Coronary artery (tissue), 2 donors: ENCODE measurements at places on chromosomes 12 and 14.

GRCh38 chr14:72409047-72409446 is 476.8 kb downstream of the RGS6 start:
- DNase-seq = no peak

DNA sequence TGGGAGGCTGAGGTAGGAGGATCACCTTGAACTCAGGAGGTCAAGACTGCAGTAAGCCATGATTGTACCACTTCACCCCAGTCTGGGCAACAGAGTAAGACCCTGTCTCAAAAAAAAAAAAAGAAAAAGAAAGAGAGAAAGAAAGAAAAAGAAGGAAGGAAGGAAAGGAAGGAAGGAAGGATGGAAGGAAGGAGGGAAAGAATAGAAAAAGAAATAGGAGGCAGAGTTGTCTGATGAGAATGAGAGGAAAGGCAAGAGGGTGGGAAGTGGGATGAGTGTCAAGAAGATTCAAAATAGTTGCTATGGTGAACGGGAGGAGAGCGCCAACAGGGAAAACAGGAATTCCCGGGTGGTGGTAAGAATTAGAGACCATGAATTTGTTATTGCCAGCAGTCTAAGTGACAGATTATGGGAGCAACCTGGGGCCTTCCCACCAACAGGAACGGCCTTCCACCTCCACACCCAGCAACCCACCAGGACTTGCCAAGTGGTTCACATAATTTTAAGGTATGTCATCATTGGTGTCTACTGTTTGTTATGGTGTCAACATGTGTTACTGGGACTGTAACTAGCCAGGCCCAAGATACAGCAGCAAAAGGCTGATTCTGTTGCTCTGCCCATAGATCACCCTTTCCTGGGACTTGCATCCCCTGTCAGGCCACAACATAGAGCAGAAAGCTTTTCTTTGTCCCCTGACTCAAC is 36.1 kb upstream of the C12orf76 start:
- no peak for DNase-seq

DNA sequence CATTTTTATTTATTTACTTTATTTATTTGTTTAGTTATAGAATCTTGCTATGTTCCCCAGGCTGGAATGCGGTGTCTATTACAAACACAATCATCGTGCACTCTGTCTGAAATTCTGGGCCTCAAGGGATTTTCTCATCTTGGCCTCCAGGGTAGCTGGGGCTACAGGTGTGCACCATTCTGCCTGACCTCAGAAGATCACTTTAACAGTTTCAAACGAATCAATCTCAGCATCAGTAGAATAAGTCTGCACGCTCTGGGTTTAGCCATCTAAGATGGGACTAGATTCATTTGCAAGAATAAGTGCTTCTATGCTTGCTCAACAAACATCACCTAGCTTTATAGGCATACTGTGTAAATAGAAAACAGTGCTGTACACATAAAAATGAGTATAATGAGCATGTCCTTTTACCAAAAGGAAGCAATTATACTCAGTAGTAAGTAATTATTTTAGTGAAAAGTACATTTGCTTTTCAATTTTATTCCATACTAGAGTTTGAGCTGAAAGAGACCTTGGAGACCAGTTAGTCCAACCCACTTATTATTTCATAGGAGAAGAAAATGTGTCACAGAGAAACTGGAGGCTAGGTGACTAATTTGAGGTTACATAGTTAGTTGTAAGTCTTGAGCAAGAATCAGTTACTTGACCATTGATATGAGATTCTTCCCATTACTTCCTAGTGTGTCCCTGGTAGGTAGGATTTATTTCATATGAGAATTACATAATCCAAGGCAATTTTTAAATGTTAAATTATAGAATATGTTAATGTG is 456.5 kb upstream of the LMO3 start:
- no peak for DNase-seq

DNA sequence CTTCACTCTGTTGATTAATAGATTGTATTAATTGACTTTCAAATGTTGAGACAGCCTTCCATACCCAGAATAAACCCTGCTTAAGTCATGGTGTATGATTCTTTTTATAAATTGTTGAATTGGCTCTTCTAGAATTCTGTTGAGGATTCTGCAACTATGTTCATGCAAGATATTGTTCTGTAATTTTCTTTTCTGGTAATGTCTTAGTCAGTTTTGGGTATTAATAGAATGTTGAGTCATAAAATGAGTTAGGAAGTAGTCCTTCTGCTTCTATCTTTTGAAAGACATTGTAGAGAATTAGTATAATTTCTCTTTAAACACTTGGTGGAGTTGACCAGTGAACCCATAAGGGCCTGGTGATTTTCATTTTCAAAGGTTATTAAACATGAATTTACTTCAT is 958.9 kb downstream of the LRFN5 start:
- no peak for DNase-seq

DNA sequence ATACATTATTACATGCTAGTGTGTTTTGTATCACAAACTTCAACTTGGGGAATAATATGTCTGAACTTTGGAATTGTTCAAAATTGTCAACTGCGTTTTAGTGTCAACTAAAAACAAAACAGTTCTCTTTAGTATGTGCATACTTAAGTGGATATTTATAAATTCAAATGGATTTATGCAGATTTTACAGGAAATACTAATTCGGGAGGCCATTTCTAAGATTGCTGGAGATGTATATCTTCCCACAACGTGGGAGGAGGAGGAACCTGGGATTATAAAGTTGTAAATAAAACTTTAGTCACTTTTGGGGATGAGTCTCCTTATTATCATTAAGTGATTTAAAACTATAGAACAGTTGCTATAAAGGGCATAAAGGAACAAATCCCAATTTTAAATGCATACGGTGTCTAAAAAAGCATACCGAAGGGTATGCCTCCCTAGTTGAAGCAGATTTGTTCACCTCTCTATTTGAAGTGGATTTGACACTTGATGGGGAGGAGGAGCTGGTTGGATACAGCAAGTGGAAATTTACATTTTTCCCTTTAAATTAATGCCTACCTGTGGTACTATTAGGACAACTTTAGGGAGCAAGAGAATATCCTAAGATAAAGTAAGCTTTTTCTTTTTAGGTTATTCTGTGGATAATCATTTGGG is 2.7 kb downstream of the PDE3A start:
- DNase-seq = no peak

DNA sequence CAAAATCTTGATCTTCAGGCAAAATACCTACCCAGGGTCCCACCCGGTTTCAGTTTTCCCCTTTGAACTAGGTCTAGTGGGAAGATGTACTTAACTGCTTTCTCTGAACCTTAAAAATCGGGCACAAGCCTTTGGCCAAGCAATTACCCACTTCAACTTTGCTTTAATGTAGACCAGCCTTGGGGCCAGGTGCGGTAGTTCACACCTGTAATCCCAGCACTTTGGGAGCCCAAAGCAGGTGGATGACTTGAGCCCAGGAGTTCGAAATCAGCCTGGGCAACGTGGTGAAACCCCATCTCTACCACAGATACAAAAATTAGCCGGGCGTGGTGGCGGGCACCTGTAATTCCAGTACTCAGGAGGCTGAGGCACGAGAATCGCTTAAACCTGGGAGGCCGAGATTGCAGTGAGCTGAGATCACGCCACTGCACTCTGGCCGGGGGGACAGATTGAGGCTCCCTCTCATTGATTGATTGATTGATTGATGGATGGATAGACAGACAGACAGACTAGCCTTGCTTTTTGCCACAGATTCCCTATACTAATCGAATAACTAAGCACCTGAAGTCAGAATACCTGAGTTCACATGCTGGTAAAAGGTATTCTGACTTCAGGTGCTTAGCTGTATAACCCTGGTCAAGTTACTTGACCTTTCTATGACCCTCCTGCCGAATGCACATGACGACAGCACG is 1.9 kb downstream of the CLIP1 start:
- no peak for DNase-seq

DNA sequence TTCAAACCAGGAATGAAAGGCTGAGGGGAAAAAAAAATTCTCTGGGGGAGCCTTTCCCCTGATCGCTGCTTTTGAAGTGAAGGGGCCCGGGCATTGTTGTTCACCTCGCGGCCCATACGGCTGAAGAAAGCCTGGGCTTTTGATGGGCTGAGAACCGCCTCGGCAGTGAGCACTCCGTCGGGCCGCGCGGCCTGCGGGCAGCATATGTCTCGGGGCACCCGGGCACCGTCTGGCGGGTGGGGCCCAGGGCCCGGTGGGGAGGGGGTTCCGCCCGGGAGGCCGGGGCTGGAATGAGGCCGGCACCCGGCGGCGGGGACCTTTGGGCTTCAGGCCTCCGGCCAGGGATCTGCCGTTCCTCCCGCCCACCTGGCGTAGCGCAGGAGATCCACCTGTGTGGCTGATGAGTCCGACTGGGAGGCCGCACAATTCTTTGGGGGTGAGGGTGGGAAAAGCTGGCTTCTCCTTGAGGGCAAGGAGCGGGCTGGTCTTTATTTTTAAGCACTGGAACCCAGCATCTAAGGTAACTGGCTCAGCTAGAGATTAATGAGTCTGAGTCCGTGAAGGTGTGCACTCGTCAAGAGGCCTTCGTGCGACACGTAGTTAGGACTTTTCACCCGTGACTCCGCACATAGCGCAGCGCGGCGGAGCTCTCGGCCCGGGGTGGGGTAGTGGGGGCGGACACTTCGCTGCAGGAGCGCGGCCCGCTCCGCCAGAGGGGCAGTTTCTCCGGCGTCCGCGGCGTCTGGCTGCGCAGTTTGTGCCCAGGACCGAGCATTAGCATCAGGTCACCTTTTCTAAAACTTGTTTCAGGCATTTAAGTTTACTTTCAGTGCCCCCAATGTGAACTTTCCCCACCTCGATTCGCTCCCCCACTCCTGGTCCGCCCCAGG is 10.6 kb downstream of the FOXA1 start:
- DNase-seq = no peak

DNA sequence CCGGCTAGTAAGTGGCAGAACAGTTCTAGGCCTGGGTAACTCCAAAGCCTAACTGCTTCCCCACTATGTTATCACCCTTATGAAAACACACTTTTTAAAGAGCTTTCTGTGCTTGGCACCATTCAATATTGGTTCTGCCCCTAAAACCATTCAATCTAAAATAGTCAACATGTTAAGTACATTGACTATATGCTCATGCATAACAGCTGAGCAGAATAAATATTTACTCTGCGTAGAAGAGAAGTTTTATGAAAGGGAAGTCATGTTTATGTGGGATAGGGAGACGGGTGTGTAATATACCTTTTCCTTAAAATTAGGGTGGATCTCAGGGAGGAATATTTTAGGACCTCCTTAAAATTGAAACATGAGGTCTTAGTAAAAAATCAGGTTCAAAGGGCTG is 80.5 kb downstream of the SAMD4A start:
- DNase-seq = no peak

DNA sequence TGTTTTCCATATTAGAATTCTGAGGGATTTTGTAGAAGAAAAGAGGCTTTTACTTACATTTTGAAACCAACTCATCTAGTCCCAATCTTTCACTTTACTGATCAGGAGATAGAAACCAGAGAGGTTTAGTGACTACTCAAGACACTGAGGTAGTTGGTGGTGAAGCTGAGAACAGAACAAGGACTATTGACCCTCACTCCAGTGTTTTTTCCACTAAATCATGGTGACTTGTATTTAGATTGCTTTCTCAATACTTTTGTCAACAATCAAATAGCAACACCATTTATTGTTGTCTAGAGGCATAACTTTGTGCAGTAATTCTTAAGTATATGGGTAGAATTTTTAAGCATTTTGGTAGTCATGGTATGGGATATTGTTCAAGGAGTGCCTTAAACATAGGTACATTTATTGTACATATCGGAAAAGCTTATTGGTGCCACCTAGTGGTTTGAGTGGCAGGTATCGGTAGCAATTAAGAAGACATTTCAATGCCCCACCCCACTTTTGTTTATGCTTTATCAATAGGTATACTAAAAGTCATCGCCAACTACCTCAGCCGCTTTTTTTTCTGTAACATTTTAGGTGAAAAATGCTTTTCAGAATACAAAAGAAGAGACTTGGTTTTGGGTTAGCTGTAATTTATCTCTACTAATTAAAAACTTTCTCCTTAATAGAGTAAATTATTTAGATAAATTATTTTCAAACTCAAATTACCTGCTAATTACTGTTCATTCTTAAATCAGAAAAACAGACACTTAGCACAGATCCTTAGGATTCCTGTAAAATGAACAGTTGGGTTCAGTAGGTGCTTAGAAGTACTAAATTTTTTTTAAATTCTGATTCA is 47.3 kb upstream of the PAWR start:
- no peak for DNase-seq
